ENCODE measurements at places on chromosomes 13 and 19. TPM values are rescaled to one million over a fixed set of nuclear protein-coding genes. Genes with fewer than 3 reads are reported as not detected.

The OR7A5 gene
- polyA plus RNA-seq, result not detected

The MYO1F gene
- polyA plus RNA-seq, result 161 TPM

The SPIB gene
- 0.52 TPM for polyA plus RNA-seq

The BORA gene
- 7.8 TPM for polyA plus RNA-seq

The GPATCH1 gene
- 6.7 TPM for polyA plus RNA-seq

The CGB3 gene
- polyA plus RNA-seq, result not detected

- H3K4me3 ChIP-seq, result no peak overlapping the region
- no peak for DNase-seq
- H3K27ac ChIP-seq, result peak overlapping the region; percentile 67
- H3K27me3 ChIP-seq, result no peaks in the 10 kb centered on the region
- no peaks in the 10 kb centered on the region for H3K36me3 ChIP-seq
- H3K4me1 ChIP-seq, result peaks cover 38% of the 10 kb centered on the region
Observed at GRCh38 chr19:2167896-2168618, 4.3 kb downstream of the DOT1L start.

DNA sequence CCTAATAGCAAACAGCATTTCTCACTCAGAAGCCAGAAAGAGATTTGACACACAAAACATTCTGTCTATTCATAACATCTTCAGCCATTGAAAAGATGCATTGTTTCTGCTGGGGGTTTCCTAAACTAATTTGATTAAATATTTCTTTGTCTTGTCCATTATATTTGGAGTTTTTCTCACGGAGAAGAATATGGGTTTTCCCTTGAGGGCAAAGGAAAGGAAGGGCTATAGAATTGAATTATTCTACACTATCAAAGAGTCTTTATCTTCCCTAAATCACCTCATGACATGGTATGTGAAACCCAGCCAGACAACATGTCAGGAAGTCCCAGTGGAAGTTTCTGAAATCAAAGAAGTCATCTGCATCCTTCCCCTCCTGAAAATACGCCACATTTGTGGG, 186.4 kb downstream of the SHISA2 start:
- H3K27me3 ChIP-seq, result no peaks in the 10 kb centered on the region
- no peaks in the 10 kb centered on the region for H3K36me3 ChIP-seq
- DNase-seq, result no peak
- H3K4me1 ChIP-seq, result no peaks in the 10 kb centered on the region
- H3K4me3 ChIP-seq, result no peak overlapping the region

- no peaks in the 10 kb centered on the region for H3K27me3 ChIP-seq
- H3K4me1 ChIP-seq, result no peaks in the 10 kb centered on the region
- H3K4me3 ChIP-seq, result no peak overlapping the region
- DNase-seq, result no peak
- H3K27ac ChIP-seq, result no peak overlapping the region
Observed at GRCh38 chr13:61202042-61202441, 213.6 kb downstream of the PCDH20 start.

GRCh38 chr19:46634045-46634655, 1.9 kb downstream of the GNG8 start:
- H3K4me1 ChIP-seq, result peaks cover 30% of the 10 kb centered on the region
- DNase-seq, result peak; percentile 86
- no peaks in the 10 kb centered on the region for H3K36me3 ChIP-seq
- H3K27ac ChIP-seq, result peak overlapping the region; percentile 35
- H3K27me3 ChIP-seq, result no peaks in the 10 kb centered on the region
- H3K4me3 ChIP-seq, result peak overlapping the region; percentile 72

- no peaks in the 10 kb centered on the region for H3K4me1 ChIP-seq
- no peak overlapping the region for H3K4me3 ChIP-seq
- no peak overlapping the region for H3K27ac ChIP-seq
- no peaks in the 10 kb centered on the region for H3K36me3 ChIP-seq
Observed at GRCh38 chr13:113089693-113090414, 15.7 kb upstream of the F7 start.
